Osteocyte (in vitro differentiated cells): ENCODE measurements at places on chromosomes 2 and 18. TPM values are rescaled to one million over a fixed set of nuclear protein-coding genes. Genes with fewer than 3 reads are reported as not detected.

DNA sequence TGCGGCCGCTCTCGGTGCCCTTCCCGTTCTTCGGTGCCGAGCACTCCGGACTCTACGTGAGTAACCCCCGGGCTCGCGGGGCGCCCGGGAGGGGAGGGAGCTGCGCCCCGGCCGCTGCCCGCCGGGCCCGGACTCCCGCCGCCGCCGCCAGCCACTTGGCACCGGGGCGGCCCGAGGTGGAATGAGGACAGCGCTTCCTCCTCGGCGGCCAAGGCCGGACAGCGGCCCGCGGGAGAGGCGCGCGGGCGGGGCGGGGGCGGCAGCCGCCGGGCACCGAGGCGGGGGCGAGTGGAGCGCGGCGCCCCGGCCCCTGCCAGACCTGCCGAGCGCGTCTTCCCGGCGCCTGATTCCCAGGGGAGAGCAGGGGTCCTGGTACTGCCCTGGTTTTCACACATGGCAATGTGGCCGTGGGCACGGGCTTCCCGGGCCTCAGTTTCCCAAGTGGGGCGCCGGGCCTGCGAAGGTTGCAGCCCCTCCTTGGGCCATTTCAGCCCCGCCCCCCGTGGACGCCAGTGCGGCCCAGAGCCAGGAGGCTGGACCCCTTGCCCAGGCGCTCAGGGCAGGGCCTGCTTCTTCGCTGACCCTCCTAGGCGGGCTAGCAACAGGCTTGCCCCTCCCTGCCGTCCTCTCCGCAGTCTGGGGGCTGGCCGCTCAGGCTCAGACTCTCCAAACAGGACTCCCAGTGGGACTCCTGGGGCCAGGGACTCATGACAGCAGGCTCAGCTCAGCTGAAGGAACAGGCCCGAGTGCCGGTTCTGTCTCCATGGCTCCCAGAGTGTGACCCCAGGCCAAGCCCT, 775 bp downstream of the SNED1 start:
- peaks cover 30% of the 10 kb centered on the region for H3K4me1 ChIP-seq
- no peak overlapping the region for H3K27ac ChIP-seq
- peak; percentile 82 for DNase-seq
- peaks cover 11% of the 10 kb centered on the region for H3K27me3 ChIP-seq

- no peak overlapping the region for H3K27ac ChIP-seq
- H3K27me3 ChIP-seq, result peaks cover 2% of the 10 kb centered on the region
- peaks cover 18% of the 10 kb centered on the region for H3K4me1 ChIP-seq
- no peak for DNase-seq
These were observed 131.8 kb downstream of the PXDN start for GRCh38 chr2:1612391-1613077.

Gene MAP3K20
- total RNA-seq, result 56.4 and 57.4 TPM in 2 replicates

Gene NCK2
- 39.5 and 45.4 TPM in 2 replicates for total RNA-seq

DNA sequence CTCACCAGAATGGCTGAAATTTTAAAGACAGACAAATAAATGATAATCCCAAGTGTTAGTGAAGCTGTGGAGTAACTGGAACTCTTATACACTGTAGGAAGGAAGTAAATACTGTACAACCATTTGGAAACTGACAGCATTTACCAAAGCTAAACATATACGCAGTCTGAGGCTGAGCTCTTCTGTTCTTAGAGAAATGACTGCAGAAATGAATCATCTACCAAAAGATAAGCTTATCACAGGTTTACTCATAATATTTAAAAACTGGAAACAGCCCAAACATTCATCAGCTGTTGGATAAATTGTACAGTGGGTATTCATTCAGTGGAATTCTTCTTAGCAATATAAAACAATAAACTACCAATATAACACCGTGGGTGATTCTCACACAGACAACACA, 218.2 kb upstream of the RAB12 start:
- no peaks in the 10 kb centered on the region for H3K27me3 ChIP-seq
- no peaks in the 10 kb centered on the region for H3K4me1 ChIP-seq
- DNase-seq, result no peak

Gene SP100
- 120 and 122 TPM in 2 replicates for total RNA-seq

Gene POTEC
- not detected in 2 replicates for total RNA-seq
